ENCODE measurements at places on chromosomes 12 and 14.

DNA sequence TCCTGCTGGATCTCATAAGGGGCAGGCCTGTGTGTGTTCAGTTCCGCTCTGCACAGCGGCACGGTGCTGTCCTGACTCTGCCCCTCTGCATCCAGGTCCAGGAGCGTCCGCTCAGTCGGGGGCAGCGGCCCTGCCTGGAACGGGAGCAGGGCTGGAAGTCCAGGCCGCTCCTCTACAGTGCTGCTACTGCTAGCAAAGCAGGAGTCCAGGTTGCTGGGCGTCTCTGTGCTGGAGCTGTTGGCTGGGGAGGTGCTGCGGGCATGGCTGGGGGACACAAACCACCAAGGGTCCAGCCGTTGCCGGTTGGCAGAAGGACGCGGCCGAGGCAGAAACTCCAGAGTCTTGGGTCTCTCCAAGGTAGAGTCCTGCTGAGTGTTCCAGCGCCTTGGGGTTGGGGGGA, 78.9 kb downstream of the MAP3K9 start:
- no peak for DNase-seq

GRCh38 chr12:71216725-71217579, 59.2 kb upstream of the TSPAN8 start:
- peak; percentile 32 for DNase-seq

- DNase-seq, result peak; percentile 84
Measured at GRCh38 chr12:94644141-94644979, 6.0 kb downstream of the TMCC3 start.

- DNase-seq, result no peak
Measured at GRCh38 chr12:113770389-113770865, 195.7 kb downstream of the RBM19 start.

GRCh38 chr14:105147671-105148603, 20.6 kb downstream of the JAG2 start:
- no peak for DNase-seq

DNA sequence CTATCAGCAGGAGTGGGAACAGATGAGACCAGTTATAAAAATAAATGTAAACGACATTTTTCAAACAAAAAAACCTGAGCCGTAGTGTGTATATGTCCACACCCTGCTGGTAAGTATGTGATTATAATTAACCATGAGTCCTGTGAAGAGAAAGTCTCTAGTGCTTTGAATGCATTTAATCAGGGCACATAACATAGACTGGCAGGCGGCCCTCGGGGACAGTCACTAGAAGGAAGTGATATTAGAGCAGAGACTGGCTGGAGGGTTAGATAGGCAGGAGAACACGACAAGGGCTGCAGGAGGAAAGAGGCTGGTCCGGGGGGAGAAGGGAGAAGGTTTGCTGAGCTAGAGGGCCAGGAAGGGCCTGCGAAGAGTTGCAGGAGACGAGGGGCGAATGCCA, 23.8 kb upstream of the ELK3 start:
- no peak for DNase-seq

DNA sequence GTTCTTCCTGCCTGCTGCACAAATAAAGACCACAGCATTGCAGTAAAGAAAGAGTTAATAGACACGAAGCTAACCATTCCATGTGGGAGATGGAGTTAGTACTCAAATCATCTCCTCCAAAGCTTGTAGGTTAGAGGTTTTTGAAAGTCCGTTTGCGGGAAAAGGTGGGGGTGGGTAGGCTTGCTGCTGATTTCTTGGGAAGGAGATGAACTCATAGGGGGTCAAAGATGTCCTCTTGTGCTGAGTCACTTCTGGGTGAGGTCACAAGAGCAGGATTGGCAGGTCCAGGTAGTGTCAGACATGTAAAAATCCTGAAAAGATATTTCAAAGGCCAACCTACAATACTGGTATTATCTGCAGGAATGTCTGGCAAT, 66.4 kb downstream of the PTHLH start:
- DNase-seq, result no peak

All from M059J (cell line).